Activated naive CD4-positive, alpha-beta T cell treated with Interleukin-2 at 50 U/mL for 16 hours (primary cell): ENCODE measurements at places on chromosomes 13 and 19.

GRCh38 chr19:51020988-51021651, 1.6 kb upstream of the KLK10 start:
- DNase-seq = no peak

GRCh38 chr19:7982651-7983099, 22.8 kb downstream of the ELAVL1 start:
- DNase-seq = no peak

- no peak for DNase-seq
Measured at GRCh38 chr13:92297971-92298942, 899.8 kb downstream of the GPC5 start.

- no peak for DNase-seq
Measured at GRCh38 chr13:43994999-43995859, 115.5 kb downstream of the LACC1 start.
